ENCODE measurements at places on chromosomes 6 and 20.

DNA sequence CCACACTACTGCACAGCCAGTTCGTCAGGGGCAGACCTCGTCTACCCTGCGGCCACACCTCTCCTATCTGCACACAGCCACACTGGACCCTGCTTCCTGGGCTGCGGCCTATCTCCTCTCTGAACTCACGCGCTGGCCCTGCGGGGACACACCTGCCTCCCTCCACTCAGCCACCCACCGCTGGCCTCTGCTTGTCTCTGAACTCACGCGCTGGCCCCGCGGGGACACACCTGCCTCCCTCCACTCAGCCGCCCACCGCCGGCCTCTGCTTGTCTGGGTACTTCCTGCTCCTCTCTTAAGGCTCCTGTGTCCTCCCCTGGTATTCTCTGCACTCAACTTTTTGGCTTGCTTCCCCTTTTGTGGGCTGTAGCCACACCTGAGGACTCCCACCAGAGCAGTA, 52.3 kb downstream of the HUS1B start:
- DNase-seq = no peak

DNA sequence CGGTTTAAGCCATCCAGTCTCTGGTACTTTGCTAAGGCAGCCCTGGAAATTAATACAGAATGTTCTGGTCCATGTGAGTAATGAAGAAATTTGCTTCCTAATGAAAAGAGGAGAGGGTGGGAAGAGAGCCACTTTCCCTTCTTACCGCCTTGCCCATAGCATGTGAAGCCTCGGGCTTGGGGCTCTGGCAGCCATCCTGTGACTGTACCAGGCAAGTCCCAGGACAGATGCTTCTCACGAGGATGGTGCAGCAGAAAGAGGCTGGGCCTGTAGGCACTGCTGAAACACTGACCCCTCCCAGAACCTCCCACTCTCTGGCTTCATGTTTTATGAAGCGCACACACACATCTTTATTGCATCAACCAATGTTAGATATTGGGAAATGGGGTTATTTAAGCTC, 74.8 kb downstream of the IYD start:
- DNase-seq = no peak

DNA sequence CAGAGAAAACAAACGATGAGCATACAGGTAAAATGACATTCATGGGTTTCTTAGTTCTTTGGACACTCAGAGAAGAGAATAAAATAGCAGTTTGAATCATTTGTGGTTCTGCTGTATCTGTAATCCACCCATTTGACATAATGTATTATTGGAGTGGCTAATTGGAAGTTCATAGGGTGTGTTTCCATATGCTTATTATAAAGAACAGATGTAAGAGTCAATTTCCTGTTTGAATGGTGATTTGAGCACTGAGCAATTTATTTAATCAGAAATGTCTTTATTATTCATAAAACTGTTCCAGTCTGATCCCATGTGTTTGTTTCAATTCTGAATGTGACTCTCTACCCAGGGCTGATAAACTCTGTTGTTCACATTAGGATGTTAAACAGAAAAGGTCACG, 939.1 kb downstream of the KIF16B start:
- no peak for DNase-seq

- DNase-seq = no peak
Measured at GRCh38 chr20:14773486-14773885, 436.1 kb upstream of the FLRT3 start.

DNA sequence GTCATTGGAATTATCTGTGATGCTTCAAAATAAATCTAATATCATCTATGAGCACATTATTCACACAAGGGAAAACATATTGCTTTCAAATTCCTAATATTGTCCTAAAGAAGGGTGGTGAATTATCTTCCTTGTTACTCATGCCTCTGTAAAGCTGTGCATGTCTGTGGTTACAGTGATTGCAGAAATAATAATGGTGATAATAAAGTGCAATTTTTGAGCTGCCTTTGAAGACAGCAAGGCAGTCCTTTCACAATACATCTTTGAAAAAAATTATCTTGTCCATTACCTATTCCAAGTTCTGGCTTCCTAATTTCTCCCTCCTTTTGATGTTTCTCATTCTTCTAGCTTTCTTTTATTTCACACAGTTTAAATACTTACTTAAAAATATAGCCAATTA, 442.1 kb upstream of the EYS start:
- DNase-seq = no peak

DNA sequence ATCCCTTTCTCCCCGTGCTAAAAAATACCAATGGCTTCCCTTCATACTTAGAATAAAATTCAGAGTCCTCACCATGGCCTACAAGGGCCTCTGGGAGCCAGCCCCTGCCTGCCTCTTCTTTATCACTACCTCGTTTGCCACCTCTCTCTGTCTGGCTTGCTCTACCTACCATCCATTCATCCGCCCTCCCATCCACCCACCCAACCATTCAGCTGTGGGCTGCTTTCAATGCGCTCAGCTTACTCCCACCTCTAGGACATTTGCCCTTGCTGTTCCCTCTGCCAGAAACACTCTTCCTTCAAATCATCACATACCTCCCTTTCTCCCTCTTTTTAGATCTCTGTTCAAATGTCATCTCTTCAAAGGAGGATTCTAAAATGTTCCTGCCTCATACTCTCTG, 44.4 kb downstream of the PACSIN1 start:
- DNase-seq = no peak

- DNase-seq = no peak
Measured at GRCh38 chr6:112933947-112934346, 586.8 kb downstream of the RFPL4B start.

DNA sequence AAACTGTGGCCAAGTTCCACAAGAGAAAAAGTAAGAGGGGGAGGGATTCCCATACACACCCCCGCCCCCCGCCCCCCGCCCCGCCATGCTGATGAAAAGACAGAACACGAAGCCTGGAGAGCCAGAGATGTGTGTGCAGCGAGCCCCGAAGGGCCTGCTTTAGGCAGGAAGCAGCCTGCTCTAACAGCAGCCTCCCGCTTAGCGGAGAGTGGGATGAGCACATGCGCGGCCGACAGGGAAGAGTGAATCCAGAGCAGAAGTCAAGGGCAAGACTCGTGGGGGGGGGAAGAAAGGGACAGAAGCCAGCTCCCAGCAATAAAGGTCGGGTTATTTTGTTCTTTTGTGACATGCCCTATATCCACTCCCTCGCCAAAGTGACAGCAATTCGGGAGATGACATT, 67.2 kb upstream of the PTGIS start:
- DNase-seq = no peak

DNA sequence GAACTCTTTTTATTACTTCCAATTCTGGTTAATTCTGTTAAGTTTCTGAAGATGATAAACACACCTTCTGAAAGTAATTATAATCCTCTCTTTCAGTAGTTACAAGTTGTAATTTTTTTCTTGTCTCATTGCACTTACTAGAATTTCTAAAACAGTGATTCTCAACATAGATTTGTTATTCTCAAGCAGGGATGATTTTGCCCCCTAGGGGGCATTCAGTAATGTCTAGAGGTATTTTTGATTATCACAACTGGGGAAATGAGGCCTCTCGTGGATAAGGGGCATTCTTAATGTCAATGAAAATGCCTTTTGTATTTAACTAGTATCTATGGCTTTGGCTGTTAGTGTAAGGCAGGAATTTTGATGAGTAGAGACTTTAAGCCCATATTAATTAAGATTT, 39.4 kb upstream of the MAFB start:
- DNase-seq = no peak

GRCh38 chr20:35837577-35838195, 65.9 kb downstream of the PHF20 start:
- no peak for DNase-seq

- no peak for DNase-seq
Measured at GRCh38 chr20:62858058-62858830, 3.4 kb downstream of the TCFL5 start.

DNA sequence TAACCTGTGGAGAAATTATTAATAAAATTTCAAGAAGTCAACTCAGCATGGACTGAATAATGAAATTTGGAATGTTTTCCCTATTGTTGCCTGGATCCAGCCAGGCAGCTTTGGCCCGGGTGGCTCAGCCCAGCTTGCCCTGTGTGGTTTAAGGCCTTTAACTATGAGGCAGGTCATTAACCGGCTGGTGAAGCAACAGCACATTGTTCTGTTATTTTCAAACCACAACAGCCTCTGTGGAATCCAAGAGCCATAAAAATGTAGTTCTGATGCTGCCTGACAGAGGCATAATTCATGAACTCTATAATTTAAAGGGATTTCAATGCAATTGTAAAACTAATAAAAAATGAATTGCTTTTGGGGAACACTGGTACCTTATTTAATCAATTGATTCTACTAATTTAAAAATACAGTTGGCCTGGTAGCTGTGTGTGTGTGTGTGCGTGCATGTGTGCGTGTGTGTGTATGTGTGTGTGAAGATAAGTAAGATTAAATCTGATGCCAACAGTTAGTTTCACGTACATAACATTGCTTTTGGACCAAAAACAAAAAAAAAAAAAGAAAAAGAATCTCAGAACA, 117.7 kb downstream of the RPS12 start:
- DNase-seq = no peak

DNA sequence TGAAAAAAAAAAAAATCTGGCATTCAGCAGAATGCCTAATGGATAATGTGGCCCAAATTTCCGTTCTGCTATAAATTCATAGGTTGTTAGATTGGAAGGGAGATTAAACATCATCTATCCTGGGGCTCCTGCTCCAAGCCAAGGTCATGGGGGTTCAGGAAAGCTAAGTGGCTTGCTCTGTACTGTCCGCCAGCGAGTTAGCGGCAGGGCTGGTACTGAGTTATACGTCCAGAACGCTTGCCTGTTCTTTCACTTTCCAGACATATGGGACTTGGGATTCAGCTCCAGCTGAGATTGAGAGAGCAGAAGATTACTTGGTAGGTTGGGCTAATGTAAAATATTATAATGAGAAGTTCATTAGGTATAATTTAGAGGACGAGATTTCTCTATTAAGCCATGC, 858 bp downstream of the RWDD1 start:
- no peak for DNase-seq

DNA sequence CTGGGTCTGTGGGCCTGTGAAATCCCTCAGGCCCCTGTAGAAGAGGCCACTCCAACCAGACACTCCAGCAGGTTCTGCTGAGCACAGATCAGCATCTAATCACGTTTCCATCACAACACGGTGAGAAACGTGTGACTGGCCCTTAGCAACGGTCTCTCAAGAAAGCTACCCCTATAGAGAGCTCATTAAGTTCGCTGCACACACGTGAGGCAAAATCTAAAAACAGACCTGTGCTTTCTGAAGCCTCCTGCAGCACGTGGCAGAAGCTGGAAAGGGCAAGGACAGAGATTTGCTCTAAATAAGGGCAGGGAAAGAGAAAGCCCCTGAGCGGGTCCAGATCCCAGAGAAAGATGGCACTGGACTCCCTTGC, 56.5 kb downstream of the GPR6 start:
- DNase-seq = no peak

- peak; percentile 39 for DNase-seq
Measured at GRCh38 chr6:45663251-45664221, 285.8 kb upstream of the SUPT3H start.

DNA sequence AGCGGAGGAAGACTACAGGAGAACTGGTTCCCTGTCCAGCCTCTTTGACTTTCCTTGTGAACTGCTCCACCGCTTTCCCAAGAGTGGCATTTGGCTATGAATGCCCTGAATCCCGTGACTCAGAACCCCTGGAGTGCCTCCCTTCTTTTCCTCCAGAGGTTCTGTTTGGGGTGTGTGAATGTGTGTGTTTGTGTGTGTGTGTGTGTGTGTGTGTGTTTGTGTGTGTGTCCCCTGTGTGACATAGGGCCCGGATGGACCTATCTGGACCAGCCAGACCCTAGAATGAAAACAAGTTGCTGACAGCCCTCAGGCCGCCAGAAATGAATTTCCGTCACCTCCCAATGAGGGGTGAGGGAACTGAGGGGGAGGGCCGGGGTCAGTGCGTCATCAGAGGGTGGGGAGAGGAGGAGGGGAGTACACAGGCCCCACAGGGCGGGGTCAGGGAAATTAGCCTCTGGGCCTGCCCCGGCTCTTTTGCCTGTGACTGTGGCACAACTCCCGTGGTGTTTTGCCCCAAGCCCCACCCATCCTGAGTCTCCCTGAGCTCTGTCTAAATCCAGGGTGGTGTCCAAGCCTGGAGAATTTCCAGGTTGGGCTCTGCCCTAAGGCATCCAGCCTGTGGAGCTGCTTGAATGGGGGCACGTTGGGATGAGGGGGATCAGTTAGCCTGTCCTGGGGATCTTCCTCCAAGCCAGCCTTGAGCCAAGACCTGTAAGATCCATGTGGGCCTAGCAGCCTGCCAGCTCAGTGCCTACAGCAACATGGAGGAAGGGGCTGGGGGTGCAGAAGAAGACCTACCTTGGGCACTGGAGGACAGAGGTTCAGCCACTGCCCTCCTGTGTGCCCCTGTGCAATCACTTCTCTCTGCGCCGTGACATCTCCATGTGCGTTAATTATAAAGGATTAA, 15.2 kb upstream of the MRPS18A start:
- DNase-seq = peak; percentile 12

DNA sequence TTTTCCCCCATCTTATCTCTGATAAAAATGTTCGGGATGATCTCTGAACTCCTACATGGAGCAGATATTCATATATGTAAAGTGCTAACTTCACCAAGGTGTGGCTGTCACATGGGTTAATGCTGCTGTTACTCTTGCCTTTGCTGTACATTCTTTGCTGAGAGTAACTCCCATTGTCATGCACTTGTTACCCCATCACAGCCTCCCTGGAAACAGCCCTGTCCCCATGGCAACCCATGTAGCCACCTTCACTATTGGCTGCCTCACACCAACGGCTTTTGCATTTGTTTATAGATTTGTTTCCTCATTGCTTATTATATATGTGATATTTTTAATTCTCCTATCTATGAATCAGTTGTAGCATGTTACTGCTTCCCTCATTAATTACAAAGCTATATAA, 17.3 kb upstream of the IBTK start:
- no peak for DNase-seq

DNA sequence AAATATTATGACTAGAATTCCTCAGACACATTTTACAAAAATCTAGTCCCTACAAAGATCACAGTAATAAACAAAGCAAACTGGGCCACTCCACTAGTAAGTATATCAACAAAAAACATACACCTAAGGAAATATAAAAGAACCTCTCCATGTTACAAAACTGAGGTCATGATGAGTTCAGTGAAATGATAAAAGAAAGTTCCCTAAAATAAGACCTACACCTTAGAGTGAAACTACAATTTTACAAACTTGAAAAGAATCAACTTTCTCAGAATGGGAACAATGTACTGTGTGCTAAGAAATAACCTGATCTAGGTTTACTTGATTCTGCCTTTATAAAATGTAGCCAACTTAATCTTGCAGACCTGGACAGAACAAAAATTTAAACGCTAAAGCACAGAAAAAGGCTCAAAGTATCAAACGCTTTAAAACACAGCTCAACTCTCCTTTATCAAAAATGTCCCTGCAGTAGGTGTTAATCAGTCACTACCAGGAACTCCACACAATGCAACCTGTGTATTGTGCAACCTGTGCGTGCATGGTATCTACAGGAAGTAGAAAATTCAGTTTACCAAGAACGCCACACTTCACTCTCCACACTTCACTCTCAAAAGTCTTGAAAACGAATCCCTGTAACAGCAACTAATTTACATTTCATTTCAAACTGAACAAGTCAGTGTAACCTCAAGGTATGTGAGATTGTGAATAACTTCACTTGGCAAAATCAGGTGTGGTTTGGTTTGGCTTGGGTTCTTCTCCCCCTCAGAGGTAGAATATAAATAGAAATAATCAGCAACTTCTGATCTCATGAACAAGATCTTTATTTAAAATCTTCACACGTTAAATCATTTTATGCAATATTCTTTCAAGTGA, 1.8 kb downstream of the RALGAPA2 start:
- no peak for DNase-seq

GRCh38 chr20:8427419-8428040, 295.5 kb downstream of the PLCB1 start:
- no peak for DNase-seq

GRCh38 chr20:18692447-18692846, 104.6 kb downstream of the DTD1 start:
- no peak for DNase-seq
